ENCODE measurements at places on chromosomes 6 and 20.

DNA sequence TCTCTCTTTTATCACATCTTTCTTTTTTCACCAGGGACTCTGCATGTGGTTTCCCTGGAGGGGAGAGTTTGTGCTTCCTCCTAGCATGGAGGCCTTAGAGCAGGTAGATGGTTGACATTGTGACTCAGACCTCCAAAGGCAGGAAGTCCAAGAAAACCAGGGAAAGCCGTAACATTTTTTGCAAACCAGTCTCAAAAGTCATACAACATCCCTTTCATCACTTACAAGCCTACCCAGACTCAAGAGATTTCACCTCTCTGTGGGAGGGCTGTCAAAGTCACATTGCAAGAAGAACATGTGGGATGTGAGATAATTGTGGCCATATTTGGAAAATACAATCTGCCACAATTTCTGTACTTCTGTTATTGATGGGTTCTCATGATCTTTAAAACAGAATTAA, 46.2 kb downstream of the SNRNP48 start:
- DNase-seq = no peak

DNA sequence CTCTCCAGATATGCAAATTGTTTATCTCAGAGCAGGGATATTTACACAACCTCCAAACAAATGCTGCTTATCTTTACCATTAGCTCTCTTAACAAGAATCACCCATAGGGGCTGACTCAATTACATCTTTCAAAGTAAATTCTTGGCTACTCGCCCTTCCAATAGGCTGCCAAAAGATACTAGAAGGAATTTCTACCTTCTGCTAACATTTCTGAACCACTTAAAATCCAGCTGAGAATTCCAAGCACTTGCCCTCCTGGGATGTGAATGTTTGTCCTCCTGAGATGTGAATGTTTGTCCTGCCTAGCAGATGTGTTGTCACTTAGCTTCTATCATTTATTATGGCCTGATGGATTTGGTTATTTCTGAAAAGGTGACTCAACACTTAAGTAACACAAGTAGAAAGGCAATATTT, 388.0 kb downstream of the GJA1 start:
- no peak for DNase-seq

GRCh38 chr6:46353528-46353927, 137.7 kb downstream of the RCAN2 start:
- no peak for DNase-seq

DNA sequence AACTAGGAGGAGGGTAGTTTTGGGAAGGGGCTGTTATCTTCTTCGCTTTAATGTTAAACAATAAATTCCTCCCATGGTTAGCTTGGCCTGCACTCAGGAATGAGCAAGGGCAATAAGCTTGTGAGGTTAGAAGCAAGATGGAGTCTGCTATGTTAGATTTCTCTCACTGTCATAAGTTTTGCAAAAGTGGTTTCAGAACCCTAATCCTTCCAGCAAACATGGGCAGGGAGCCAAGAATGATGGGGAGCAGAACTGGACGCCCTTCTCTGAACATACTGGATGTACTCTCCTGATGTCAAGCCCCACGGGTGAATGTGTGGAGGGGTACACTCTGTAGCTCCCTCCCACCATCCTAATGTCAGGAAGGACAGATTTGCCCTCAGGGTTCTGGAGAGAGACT, 22.3 kb downstream of the C6orf163 start:
- no peak for DNase-seq

DNA sequence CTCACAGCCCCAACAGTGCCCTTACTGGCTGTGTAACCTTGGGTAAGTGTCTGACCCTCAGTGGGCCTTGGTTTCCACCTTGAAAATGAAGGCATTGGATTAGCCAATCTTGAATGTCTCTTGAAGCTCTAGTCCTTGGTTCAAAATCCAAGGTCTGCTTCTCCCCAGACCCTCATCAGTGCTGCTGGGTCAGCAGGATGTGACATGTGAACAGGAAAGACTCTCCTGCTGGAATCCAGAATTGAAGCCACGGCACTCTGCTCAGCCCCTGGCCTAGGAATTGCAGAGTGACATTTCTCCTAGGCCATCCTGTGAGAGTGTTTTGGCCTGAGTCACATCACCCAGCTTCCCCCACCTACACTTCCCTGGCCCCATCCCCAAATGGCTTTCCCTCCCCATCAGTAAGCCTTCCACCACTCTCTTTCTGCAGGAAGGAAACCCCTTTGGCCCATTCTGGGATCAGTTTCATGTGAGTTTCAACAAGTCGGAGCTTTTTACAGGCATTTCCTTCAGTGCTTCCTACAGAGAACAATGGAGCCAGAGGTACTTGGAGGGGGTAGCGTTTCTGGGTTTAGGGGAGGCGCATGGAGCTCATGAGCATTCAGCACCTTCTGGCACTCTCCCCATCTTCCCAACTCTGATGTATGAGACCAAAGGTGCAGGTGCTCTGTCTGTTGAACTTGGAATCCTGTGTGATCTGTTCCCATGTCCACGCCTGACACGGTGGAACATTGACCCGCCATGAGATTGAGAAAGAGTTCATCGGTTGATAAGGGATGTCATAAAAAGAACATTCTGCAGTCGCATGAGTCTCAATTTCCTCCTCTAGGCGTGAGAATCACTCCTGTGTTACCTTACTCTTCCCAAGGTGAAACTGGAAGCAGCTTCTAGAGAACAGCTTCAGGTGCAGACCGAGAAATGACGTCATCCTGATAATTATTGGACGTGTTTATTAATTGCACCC, 8.8 kb downstream of the POFUT1 start:
- no peak for DNase-seq

- DNase-seq = no peak
These were observed 11.8 kb downstream of the ENPP1 start for GRCh38 chr6:131819572-131820124.

DNA sequence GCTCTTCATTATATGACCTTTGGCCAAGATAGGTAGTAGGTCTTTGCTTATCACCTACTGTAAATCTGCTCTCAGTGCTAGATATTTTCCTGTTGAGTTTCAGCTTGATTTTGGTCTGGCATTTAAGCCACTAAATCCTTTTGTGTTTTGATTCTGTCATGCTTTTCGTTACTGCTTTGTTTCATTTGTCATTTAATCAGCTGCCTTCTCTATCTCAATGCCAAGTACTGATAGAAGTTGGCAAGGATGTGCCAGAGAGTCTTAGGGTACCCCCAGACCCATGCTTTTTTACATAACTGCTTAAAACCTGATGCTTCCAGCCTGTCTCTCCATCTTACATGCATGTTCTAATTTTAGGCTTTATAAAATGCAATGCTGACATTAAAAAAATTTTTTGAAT, 300.1 kb upstream of the SASH1 start:
- DNase-seq = no peak
